Urinary bladder (tissue), 4 donors: ENCODE measurements at places on chromosomes 6 and 20. TPM values are rescaled to one million over a fixed set of nuclear protein-coding genes. Genes with fewer than 3 reads are reported as not detected.

The C20orf96 gene
- 5.0 TPM for total RNA-seq

The CST7 gene
- not detected for total RNA-seq

The ADAM33 gene
- 88.2 TPM for total RNA-seq

The LPIN3 gene
- total RNA-seq = 4.7 TPM

The CST2 gene
- not detected for total RNA-seq

The NFS1 gene
- total RNA-seq = 16.9 TPM

The LY6G6F gene
- total RNA-seq = not detected

The EMILIN3 gene
- total RNA-seq = 4.1 TPM

The WFDC10A gene
- not detected for total RNA-seq

The ISM1 gene
- total RNA-seq = 1.8 TPM

The CAGE1 gene
- not detected for total RNA-seq

The KHDC1L gene
- not detected for total RNA-seq

The MYLK2 gene
- 1.7 TPM for total RNA-seq

The ADGRF5 gene
- total RNA-seq = 41.3 TPM

The NANP gene
- 8.9 TPM for total RNA-seq

The IPCEF1 gene
- 3.0 TPM for total RNA-seq

The TFAP2C gene
- total RNA-seq = 1.8 TPM

The BEND3 gene
- total RNA-seq = 3.0 TPM

The ZNF831 gene
- total RNA-seq = 0.69 TPM

The OLIG3 gene
- total RNA-seq = not detected

The ECT2L gene
- 0.21 TPM for total RNA-seq

The ANKEF1 gene
- 1.7 TPM for total RNA-seq

The MYMX gene
- total RNA-seq = not detected

The FABP7 gene
- total RNA-seq = 0.63 TPM

The SLC17A9 gene
- total RNA-seq = 8.9 TPM

The DUSP15 gene
- total RNA-seq = 1.4 TPM

The TBC1D32 gene
- total RNA-seq = 62.8 TPM
